ENCODE measurements at places on chromosomes 1 and 21.

GRCh38 chr1:1794999-1795398 is 16.7 kb upstream of the NADK start:
- no peak for DNase-seq

- DNase-seq, result no peak
These were observed 29.4 kb downstream of the QSOX1 start for GRCh38 chr1:180184041-180184440.

- no peak for DNase-seq
These were observed 1652.0 kb downstream of the MRPL39 start for GRCh38 chr21:23955135-23955843.

DNA sequence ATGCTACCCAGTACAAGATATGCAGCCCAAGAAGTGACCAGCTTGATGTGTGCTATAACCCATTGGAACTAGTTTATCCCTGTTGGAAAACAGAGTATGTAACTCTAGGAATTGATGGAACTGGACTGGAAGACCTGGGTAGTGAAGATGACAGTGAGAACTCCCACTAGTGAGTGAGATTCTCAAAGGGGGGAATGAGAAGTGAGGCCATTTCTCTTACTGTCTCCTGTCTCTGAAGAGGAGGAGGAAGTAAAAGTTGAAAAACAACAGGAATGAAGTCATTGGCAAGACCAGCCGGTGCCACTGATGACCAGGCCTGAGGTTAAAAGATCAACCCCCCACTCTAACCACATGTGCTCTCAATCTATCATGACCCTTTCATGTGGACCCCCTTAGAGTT is 20.9 kb downstream of the PLA2G2F start:
- no peak for DNase-seq

GRCh38 chr1:116537898-116538297 is 32.9 kb downstream of the CD58 start:
- DNase-seq, result no peak

DNA sequence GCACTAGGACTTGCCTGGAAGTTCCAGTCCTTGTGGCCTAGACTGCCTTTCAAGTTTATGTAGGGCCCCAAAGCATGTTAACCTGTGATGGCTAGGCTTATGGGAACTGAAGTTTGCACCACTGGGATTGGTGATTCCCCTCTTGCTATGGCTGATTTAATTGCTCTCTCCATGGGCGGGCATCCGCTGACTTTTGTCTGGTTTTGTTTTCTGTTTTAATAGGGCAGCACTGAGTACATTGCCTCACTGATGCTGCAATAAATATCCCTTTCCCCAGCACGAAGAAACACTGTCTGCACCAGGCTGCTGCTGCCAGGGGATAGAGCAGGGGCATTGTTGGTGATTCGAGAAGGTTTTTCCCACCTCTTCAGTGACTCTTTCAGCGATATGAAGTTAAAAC is 73.3 kb upstream of the PDE4B start:
- no peak for DNase-seq

GRCh38 chr1:107883562-107883961 is 81.4 kb downstream of the VAV3 start:
- DNase-seq, result no peak

DNA sequence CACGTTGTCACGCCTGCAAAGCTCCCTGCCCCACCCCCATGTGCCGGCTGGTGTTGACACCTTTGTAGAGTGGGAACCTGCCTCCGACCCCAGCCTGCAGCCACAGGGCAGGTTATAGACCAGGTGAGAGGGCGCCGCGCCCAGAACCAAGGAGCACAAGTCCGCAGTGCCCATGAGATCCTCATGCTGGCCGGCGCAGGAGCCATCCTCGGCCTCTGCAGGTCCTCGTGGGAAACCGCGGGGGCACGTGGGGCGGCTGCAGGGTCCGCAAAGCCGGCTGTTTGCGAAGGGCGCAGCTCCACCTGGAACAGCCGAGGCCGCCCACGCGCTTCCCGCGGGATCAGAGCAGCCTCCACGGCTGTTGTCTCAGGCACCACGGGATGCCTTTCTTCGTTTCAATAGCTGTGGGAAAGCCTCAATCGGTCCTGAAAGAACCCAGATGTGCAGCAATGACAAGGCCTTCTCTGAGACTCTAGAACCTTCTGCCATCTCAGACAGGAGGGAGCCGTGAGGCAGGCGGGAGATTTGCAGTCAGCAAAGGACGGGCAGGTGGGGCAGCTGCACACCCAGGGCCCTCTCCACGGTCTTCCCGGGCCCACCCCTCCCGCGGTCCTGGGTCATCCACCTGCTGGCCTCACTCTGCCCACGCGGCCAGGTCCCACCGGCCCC is 29.9 kb downstream of the POFUT2 start:
- no peak for DNase-seq

DNA sequence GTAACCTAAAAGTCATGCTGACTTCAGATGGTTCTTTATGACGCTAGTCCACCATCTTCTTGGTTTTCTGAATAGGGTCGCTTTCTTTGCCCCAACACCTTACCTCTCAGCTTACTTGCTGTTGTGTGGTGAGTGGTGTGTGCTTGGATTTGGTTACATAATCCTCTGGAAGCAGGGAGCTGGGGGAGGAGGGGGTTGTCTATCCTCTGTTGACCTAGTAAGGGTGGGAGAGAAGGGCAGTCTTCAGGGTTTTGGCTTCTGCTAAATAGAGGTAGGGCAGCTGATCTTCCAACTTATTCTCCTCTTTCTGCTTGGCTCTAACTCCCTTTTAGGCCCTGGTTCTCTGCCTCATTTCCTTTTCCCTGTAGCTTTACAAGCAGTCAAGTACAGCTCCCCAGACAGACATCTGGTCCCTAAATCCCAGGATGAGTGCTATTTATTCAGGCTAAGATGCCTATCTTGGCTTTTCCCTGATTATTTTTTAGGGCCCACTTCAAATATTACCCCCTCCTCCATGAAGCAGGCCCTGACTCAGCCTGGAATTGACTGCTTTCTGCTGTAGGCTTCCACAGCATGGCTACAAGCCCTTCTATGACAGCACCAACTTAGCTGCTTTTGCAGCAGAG is 6.4 kb upstream of the REN start:
- DNase-seq, result no peak

DNA sequence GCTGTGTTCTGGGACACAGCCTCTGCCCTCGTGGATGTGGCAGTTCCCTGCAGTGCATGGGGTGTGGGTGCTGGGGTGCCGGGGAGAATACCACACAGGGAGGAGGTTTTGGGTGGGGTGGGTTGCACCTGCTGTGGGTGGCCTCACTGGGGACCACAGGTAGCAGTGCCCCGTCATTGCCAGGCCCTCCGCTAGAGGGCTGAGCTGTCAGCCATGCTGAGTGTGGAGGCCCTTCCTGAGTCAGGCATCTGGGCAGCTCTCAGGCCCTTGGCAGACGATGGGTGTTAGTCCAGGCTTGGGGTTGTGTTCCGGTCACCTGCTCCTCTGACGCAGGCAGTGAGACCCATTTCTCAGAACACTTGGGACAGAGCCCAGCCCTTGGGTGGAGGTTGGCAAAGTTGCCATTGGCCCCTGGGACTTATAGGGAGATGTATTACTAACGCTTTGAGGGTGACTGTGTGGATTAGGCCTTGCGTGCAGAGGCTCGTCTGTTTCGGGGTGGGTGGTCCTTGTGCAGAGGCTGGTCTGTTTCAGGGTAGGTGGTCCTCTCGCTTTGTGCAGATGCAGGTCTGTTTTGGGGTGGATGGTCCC is 23.9 kb downstream of the PCNT start:
- no peak for DNase-seq

DNA sequence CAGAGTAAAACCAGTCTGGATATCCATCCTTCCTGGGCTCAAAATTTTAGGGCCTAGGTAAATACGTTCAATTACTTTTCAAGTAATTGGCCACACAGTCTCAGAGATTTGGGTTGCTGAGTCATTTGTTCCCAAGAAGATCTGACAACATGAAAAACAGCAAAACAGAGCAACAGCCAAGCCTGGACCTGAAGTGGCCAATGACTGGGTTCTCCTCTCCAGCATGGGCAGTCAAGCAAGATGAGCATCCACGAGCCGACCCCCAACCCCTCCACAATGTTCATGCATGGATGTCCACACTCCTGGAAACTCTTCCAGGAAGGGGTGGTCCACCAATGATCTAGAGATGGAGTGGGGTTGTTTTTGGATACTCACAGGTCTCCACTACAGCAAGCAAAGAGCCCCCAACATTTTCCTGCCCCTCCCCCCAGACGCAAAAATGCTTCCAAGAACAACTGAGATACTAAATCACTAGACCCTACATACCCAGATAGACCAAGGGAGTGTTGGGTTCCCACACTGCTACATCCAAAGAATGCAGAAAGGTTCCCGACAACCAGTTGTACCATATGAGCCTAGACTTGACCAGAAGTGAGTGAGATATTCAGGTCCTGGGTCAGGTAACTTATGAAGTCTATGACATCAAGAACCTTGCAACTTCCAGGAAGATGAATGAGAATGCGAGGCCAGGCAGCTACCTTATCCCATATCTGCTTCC is 73.0 kb downstream of the CD46 start:
- DNase-seq, result peak; percentile 35

DNA sequence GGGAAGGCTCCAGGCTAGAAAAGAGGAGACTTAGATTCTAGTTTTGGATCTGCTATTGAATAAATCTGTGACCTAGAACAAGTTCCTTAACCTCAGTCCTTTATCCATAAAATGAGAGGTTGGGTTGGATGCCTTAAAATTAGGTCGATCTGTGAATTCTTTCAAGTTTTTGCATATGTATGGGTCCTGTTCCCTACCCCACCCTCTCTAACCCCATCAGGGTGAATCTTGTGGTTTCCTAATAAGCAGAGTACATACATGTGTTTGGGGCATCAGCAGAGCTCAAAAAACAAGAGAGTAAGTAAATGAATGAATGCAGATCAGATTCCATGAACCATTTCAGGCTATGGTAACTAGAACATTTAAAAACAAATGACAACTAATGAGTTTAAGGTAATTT is 6.2 kb downstream of the SPRR4 start:
- DNase-seq, result no peak

DNA sequence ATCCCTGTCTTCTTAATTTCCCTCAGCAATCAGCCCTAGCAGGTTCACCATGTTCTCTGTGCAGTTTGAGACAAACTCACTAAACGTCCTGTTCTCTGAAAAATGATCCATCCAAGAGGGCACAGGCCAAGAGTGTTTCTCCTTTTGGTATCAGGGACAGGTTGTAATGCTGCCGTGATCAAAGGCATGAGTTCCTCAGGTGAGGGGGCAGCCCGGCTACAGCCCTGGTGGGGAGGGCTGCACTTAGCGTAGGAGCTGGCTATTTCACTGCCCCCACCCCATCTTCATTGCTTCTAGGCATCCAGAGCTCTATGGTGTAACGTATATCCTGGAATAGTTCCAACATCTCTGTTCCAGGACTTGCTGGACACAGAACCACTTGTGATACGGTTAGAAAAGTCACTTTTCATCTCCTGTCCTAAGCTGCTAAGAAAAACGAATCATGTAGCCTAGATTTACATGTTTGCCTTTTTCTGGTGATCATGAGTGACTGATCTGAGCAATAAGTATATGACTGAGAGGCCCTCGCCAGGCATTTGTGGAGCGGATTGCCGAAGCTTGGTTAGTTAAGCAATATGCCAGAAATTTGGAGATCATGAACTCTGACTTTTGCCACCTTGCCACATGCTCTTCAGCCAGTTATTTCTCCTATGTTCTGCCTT is 41.1 kb upstream of the SRP9 start:
- DNase-seq, result no peak

GRCh38 chr1:227793948-227794816 is 21.3 kb upstream of the PRSS38 start:
- no peak for DNase-seq

DNA sequence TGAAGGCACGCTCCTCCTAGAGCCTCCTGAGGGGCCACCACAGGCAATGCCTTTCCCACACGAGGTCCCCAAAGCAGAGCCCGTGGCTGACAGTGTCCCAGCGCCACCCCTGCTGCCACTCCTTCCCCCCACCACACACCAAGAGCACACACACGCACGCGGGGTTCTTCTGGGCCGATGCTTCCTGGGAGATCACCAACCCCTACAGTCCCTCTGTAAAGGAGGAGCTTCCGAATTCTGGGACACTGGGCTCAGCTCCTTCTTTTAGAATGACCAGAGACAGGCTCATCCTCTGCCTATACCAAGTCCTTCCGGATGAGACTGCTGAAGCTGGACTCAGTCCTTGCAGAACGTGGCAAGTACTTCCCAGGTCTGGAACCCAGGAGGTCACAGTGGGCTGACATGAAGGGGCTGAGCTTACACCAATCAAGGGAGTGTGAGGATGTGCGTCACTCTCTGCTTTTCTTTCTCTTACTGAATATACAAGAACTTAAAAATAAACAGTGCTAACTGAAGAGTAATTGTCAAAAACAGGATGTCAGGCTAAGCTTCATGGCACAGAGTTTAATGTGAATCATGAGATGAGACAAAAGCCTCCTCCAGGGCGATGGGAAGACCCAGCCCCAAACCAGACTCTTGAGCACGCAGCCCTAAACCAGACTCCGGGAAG is 12.7 kb downstream of the SSU72 start:
- DNase-seq, result no peak

DNA sequence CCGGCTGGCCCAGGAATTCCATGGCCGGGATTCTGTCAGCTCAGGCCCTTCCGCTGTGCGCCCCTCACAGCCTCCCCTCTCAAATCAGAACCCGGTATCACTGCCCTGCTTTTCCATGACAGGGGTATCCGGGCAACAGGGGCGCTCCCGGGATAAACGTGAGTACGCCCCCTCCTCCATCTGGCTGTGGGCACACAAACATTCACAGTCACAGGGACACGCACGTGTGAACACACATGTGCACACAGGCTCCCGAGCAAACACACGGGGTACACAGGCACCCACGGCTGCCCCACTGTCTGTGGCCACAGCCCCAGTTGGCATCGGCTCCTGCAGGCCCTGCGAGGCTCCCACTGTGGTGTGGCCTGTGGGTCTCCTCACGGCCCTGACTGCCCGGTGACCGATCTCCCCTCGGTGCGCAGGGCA is 16.7 kb downstream of the COL6A1 start:
- DNase-seq, result no peak

- no peak for DNase-seq
These were observed 1.6 kb downstream of the S100A16 start for GRCh38 chr1:153611356-153611755.

GRCh38 chr1:206589206-206589605 is 23.1 kb downstream of the EIF2D start:
- DNase-seq, result peak; percentile 80

- DNase-seq, result no peak
These were observed 170.4 kb downstream of the CLIC6 start for GRCh38 chr21:34838956-34839820.

DNA sequence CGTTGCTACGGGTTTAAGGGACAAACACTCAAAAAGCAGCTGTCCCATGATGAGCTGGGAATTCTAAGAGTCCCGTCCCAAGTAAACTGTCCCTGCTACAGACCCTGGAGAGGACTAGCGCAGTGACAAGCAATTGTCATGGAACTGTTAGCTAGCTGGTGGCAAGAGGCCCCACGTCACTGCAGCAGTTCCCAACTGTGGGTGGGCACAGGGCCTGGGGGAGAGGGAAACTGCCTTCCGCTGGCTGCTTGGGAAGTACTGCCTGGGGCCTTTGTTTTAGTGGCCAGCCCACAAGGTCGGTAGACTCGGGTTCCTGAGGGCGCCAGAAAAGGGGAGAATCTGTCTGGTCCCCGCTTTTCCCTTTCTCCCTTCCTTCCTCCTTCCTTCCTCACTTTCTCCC is 97.4 kb downstream of the LACTBL1 start:
- no peak for DNase-seq
